Stimulated activated naive CD4-positive, alpha-beta T cell treated with Interleukin-2 at 50 U/mL for 16 hours (primary cell): ENCODE measurements at places on chromosomes 13 and 19.

DNA sequence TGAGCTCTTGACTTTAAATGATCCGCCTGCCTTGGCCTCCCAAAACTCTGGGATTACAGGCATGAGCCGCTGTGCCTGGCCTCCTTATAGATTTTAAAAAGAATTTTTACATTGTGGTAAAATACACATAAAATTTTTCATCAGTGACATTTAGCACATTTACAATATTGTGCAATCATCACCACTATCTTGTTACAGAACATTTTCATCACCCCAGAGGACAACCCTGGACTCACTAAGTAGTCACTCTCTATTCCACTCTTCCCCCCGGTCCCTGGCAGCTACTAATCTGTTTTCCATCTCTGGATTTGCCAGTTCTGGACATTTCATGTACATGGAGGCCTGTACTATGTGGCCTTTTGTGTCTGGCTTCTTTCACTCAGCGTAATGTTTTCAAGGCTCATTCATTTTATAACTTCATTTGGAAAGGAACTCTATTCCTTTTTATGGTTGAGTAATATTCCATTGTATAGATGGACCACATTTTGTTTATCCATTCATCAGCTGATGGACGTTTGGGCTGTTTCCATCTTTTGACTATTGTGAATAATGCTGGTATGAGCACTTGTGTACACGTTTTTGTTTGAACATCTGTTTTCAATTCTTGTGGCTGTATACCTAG lies 19.9 kb downstream of the MEGF8 start:
- no peak for DNase-seq

DNA sequence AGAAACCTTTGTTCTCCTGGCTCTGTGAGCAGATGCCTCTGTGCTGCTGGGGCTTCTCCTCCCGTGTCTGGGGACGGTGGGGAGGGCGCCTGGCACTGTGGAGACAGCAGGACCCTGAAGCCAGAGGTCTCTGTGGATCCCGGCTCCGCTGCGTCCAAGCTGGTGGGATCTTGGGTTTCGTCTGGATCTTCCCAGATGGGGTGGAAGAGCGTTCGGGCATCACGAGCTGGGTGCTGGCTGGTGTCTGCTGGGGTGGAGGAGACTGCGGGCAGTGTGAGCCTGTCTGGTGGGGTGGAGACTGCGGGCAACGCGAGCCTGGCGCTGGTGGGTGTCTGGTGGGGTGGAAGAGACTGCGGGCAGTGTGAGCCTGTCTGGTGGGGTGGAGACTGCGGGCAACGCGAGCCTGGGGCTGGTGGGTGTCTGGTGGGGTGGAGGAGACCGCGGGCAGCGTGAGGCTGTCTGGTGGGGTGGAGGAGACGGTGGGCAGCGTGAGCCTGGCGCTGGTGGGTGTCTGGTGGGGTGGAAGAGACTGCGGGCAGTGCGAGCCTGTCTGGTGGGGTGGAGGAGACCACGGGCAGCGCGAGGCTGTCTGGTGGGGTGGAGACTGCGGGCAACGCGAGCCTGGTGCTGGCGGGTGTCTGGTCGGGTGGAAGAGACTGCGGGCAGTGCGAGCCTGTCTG lies 5.6 kb downstream of the TEX29 start:
- no peak for DNase-seq

GRCh38 chr19:9622531-9622930 lies 1.5 kb upstream of the ZNF561 start:
- DNase-seq, result no peak

DNA sequence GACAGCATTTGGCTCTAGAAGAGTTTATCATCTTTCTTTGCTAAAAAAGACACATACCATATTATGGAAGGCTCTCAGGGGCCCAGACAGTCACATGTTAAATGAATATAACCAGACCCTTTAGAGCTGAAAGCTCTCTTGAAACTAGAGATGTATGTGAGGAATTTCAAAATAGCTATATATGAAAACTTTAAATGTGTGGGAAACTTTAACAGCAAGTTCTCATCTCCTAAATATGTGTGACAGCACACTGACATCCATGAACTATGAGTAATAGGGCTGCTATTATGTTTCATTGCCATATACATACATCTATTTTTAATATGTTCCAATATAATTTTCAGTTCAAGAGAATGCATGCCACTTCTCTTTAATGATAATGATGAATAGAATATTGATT lies 509.5 kb downstream of the GPC6 start:
- no peak for DNase-seq

- DNase-seq, result no peak
Measured at GRCh38 chr19:11138601-11139300, 16.8 kb downstream of the SPC24 start.

- no peak for DNase-seq
Measured at GRCh38 chr13:49936968-49937273, 781 bp upstream of the SPRYD7 start.

GRCh38 chr13:59504407-59504806 lies 659.3 kb downstream of the DIAPH3 start:
- no peak for DNase-seq

DNA sequence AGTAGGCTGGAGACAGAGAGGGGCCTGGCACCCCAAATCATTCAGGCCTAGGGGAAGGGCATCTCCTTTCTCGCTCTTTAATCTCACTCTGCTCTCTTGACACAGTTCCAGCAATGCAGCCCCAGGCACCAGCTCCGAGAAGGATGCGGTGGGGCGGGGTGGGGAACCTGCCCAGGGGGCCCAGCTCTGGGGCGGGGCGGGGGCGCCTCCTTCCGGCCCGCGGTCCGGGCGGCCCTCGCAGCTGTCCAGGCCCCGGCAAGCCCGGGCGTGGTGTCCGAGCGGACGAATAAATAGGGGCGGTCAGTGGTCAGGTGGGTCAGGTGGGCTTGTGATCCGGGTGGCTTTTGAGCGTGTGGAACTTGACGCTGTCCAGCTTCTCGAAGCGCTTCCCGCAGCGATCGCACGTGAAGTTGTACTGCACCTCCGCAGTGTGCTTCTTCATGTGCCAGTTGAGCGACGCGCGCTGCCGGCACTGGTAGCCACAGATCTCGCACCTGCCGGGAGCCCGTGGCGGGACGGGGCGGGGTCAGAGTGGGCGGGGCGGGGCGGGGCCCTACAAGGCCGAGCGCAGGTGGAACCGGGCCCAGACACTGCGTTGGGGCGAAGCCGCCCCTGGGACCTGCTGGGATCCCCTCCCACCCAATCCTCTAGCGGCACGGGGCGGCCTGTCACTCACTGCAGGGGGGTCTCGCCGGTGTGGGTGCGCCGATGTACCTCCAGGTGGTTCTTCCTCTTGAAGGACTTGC lies 2.7 kb upstream of the ELAVL3 start:
- DNase-seq, result no peak

DNA sequence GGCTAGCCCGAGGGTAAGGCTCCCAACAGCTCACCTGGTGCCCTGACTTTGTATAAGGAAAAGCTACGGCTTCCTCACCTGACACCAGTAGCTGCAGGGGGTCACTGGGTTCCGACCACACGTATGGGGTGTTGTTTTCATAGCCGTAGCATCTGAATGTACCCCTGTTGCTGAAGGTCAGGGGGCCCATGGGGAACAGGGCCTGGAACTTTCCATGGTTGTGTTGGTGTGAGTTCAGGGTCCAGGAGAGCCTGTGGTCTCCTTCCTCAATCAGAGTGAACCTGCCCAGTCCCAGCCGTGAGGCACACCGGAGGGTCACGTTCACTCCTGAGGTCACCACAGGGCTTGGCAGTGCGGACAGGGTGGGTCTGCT lies 1.1 kb downstream of the LILRA4 start:
- DNase-seq, result no peak

DNA sequence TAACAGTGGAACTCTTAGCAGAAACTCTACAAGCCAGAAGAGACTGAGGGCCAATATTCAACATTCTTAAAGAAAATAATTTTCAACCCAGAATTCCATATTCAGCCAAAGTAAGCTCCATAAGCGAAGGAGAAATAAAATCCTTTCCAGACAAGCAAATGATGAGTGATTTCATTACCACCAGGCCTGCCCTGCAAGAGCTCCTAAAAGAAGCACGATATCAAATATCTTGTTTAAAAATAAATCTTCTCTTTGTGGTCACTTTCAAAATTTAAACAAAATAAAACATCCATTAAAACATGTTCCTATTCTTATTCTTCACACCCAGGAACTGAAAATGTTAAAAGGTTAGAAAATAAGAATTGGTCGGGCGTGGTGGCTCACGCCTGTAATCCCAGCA lies 13.7 kb downstream of the MICU2 start:
- no peak for DNase-seq

DNA sequence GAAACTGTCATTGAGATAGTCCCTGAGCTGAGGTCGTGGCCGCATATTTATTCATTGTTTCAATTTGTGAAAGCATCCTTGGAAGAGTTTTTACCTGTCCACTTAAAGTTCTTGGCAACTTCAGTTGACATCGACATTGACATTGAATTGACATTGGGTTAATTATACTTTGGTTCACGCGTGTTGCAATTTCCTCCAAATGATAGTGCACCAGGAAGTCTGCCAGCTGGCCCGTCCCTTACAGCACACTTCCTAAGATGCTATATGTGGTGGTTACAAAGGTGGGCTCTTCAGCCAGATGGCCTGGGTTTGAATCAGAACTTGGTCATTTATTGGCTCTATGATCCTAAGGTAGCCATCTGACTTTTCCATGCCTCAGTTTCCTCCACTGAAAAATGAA lies 176.0 kb downstream of the FGF14 start:
- DNase-seq, result no peak

GRCh38 chr13:97904059-97904458 lies 49.4 kb upstream of the IPO5 start:
- DNase-seq, result no peak

DNA sequence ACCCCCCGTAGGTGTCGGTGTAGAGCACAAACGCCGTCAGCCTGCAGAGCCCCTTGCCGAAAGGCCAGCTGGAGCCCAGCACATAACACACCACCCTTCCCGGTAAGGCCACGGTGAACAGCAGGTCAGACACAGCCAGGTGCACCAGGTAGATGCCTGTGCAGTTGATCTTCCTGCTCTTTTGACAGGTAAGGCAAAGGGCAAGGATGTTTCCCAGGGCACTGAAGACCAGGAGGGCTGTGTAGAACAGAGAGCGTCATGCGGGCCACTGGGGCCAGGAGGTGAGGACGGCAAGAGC lies 92.6 kb upstream of the TM9SF2 start:
- no peak for DNase-seq

DNA sequence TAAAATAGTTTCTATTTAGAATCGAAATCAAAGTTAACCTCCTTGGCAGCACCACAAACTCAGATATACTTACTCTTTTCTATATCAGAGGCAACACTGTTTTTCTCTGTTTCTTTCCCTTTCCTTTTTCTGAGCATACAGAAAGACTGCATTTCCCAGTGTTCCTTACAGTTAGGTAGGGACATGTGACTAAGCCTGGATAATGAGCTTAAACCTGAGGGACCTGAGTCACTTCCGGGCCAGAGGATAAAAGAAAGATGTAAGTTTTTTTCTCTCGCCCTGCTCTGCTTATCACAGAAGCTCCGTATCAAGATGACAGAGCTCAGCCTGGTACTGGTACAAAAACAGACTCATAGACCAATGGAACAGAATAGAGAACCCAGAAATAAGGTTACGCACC lies 531.9 kb downstream of the KLF12 start:
- no peak for DNase-seq

DNA sequence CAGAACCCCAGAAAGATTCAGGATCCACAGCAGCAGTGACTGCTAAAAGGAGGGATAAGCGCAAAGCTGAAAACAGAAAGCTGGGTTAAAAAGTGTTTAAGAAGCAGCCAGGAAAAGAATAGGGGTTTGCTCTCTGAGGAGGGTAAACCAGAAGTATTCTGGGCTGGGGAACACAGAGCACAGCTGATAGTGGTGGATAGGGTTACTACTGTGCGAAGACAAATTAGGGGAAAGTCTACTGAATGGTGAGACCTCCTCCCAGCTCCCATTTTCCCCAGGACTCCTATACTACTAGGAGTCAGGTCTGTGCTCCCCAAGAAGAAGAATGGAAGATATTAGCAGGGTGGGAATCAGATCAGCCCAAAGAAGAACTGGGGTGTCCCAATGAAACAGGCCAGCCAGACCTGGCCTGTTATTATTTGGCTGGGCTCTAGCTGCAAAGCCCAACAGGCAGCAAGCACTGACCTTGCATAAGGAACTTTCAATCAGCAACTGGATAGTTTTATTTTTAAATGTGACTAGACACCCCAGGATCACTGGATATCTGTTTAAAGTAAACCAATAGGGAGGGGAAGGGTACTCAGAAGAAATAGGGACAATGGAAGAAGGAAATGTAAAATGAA lies 43.5 kb upstream of the SERTM1 start:
- no peak for DNase-seq

GRCh38 chr13:73715114-73715910 lies 418.9 kb downstream of the KLF12 start:
- peak; percentile 47 for DNase-seq

GRCh38 chr19:48963371-48964204 lies 1.5 kb upstream of the FTL start:
- DNase-seq, result peak; percentile 51

GRCh38 chr13:32254416-32254815 lies 60.7 kb downstream of the ZAR1L start:
- no peak for DNase-seq

- no peak for DNase-seq
Measured at GRCh38 chr13:52411629-52412028, 5.7 kb upstream of the THSD1 start.

DNA sequence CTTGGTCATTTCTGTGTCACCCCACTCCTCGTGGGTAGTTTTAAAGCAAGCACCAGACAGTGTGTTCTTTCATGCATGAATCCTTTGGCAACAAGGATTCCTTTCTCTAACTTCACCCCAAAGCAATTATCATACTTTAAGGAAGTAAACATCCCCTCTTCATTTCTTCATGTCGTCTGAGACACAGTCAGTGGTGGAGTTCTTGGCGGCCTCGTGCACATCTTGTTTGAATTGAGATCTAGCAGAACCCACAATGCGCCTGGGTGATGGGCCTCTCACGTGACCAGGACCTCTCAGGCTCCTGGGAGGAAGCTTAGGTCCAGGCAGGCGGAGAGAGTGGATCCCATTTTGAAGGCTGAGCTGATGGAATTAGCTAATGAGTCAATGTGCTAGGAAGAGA lies 2.6 kb downstream of the ACSBG2 start:
- no peak for DNase-seq

GRCh38 chr19:54305141-54305540 lies 7.8 kb downstream of the LILRA5 start:
- DNase-seq, result no peak
